Stimulated activated CD8-positive, alpha-beta memory T cell treated with anti-CD3 and anti-CD28 coated beads, Interleukin-15, amount 100 ng/mL, for 48 hours (primary cell): ENCODE measurements at places on chromosomes 13 and 19.

GRCh38 chr19:49860336-49861102 lies 6.9 kb downstream of the PNKP start:
- no peak for DNase-seq

- no peak for DNase-seq
Observed at GRCh38 chr13:97262058-97262457, 39.9 kb downstream of the MBNL2 start.

DNA sequence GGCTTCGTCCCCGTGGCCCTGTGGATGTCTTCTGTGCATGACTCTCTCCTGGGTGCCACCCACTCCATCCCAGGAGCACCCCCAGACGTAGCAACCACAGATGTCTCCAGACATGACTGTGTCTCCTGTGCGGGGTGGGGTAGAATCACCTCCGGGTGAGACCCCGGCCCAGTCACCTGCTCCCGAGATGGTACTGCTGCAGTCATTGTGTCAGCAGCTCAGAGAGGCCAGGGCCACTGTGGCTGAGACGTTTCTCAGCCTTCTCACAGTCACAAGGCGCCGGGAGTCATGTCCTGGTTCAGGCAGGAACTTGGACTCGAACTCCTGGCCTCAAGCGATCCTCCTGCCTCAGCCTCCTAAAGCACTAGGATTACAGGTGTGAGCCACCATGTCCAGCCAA lies 16.6 kb downstream of the NCLN start:
- no peak for DNase-seq

DNA sequence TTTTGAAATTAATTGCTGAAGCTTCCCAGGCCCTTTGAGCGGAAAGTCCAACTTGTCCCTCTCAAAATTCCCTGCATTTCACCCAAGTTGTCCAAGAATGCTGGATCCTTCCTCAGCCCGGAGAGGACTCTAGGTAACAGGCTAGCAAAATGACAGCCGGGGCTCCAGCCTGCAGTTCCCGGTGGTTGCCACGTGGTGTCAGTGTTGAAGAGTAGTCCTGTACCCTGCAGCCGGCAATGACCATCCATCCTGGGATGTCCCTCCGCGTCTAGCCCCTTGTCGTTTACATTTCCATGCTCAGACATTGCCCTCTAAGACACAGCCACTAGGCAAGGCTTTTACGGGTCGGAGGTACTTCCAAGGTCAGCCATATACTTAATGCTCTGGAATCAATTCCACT lies 31.4 kb upstream of the MTIF3 start:
- DNase-seq, result no peak

DNA sequence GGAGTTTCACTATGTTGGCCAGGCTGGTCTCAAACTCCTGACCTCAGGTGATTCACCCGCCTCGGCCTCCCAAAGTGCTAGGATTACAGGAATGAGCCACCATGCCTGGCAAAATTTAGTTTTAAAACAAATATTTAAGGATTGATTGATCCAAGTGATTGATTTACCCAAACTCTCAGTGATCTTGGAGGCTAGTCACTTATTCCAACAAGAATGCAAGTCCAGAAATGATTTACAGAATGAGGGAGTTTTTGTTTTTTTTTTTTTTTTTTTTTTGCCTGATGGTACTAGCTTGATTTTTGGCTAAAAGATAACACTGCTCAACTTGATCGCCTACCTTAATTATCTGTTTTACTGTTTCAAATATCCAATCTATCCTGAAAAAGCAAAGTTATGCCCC lies 5.7 kb upstream of the TEX26 start:
- DNase-seq, result no peak

DNA sequence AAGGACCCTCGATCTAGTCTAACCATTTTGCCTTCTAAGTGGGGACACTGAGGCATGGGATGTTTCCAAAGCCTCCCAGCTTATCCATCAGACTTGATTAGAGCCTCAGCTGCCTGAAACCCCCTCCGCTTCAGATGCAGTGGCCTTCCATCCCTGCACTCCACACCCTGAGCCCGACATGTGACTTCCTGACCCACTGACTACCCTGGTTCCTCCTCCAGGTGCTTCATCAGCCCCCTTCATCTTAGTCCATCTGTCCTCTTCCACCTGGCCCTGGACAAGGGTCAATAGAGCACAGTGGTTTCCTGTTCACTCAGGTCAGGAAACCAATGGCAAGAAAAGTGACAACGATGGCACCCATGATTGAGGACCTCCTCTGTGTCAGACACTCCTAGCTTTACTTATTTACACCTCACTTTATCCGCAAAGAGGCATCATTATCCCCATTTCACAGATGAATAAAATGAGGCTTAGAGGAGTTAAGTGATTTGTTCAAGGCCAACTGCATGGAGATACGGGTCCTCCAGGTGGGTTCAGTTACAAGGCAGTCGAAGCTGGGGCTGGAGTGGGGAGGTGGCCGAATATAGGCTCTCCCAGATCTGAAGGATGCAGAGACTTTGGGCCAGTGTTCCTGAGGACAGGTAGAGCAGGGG lies 81.6 kb upstream of the TM9SF2 start:
- DNase-seq, result no peak

- no peak for DNase-seq
Observed at GRCh38 chr13:62418872-62419271, 1003.2 kb upstream of the PCDH20 start.
